ENCODE measurements at places on chromosomes 2 and 18. TPM values are rescaled to one million over a fixed set of nuclear protein-coding genes. Genes with fewer than 3 reads are reported as not detected.

SERPINB13 gene
- not detected for total RNA-seq

DNA sequence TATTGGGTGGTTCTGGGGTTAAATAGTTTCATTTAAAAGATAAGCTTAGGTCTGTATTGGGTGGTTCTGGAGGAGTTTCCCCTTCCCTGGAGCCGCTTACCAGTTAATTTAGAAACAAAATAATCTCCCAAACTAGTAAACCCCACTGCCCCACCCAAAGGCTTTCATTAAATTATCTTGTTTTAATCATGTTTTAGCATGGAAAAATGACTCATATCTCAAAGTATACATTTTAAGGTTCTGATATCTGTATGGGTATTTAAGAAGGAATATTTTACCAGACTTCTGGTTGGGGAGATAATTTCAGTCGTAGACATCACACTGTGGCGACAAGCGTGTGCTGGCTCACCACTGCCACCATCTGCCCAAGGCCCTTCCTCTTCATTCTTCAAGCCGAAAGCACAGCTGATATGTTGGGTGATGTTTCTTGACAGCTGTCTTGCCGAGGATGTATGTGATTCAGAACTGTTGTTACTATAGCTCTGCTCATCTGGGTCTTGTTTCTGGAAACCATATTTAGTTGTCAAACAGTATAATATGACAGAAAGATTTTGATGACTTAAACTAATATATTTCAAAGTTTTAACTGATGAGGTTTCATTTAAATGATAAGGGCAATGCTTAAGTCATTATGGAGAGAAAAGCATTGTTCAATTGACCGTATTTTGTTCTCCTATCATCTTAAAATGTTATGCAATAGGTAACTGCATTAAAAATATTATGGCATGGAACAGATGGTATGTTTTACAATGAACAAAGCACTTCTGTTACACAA lies 5.1 kb downstream of the FIGLA start:
- peak; percentile 77 for DNase-seq

DNA sequence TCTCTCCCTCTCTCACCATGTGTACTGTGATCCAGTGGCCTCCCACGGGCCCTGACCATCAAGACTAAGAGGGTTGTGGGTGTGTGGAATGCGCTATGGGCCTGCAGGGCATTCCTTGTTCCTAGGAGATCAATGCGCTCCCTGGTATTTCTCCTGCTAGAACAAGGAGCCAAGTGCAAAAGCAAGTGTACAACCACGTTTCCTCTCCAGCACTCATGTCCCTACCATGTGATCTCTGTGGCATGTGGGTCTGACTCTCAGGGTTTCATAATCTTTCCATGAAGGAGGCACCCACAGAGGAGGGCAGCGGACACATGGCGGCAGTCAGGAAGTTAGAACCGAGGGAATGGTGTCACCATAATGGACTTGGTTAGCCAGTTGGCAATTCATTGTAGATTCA lies 91.4 kb downstream of the MAPK4 start:
- DNase-seq, result no peak

- DNase-seq, result no peak
These were observed 43.3 kb upstream of the PTPRM start for GRCh38 chr18:7523772-7524171.

DNA sequence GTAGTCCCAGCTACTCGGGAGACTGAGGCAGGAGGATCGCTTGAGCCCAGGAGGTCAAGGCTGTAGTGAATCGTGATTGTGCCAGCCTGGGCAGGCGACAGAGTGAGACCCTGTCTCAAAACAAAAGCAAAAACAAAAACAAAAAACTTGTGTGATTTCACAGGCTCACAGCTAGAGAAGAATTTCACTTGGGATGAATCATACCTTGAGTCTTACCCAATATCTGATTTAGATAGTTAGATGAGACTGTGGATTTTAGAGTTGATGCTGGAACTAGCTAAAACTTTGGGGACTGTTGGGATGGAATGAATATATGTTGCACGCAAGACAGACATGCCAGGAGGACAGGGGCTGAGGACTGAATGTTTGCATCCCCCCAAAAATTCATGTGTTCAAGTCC lies 4.4 kb downstream of the ANKRD29 start:
- DNase-seq, result no peak
